ENCODE measurements at places on chromosomes 16 and 17.

DNA sequence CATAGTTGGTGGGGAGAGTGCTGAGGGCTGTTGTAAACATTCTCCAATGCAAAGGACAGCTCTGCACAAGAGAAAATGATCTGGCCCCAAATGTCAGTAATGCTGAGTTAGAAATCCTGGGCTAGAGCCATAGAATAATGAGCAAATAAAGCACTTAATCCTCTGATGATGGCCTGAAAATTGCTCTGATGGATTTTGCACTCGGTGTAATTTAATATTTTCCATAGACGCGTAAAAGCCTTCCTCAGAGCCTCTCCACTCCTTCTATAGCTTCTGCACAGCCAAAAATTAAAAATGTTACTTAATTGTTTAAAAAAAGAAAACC lies 23.7 kb downstream of the FAM20A start:
- DNase-seq: no peak

- DNase-seq: no peak
Observed at GRCh38 chr17:82238472-82239201, 9.8 kb downstream of the SLC16A3 start.

GRCh38 chr16:75319513-75320411 lies 68.3 kb upstream of the BCAR1 start:
- DNase-seq: no peak

GRCh38 chr16:30949650-30950515 lies 1.0 kb downstream of the ORAI3 start:
- DNase-seq: no peak

DNA sequence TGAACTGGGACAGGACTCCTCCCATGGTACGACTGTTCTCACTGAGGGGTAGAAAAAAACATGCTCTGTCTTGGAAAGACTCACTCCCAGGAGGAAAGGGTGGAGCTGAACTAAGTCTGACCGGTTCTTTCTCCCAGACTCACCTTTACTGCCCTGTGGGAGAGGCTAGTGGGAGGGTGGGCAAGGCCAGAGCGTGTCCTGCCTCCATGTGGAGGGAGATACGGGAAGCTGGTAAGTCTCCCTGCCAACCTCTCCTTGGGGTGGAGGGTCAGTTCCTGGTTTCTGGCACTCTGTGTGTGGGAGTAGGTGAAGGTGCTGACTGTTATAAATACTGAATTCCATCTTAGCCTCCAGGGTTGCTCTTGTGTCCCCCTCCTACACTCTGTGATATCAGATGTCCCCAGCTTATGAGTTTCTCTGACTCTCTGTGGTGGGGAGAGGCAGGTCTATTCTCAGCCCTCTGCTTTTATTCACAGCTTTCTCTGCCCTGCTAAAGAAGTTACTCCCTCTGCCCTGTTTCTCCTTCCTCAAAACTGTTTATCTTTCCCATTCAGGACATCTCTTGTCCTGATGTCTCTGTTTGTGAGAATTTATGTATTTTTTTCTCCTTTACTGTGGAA lies 26.9 kb upstream of the FAM20A start:
- DNase-seq: no peak

DNA sequence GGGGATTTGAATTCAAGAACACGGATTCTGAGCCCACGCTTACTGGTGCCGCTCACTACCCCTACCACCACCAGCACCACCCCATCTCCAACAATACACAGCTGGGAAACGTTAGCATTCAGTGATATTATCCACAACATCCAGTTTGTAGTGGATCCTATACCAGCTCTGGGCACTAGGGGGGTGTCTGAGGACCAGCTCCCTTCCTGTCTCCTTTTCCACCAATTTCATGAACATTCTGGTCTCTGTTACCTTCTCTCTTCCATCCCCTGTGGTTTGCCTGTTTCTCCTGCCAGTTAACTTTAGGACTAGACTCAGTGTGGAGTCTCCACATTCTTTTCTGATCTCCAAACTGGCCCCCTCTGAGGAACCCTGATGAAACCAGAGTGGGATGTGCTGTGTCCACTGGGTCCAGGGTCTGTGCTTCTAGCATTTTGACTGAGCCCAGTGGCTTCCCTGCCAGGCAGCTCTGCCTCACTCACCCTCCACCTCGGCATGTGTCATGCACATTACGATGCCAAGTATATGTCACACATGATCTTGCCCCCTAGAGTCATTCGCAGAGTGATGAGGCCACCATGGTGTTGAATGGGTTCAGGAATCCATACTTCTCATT lies 187.0 kb upstream of the CDH13 start:
- no peak for DNase-seq

DNA sequence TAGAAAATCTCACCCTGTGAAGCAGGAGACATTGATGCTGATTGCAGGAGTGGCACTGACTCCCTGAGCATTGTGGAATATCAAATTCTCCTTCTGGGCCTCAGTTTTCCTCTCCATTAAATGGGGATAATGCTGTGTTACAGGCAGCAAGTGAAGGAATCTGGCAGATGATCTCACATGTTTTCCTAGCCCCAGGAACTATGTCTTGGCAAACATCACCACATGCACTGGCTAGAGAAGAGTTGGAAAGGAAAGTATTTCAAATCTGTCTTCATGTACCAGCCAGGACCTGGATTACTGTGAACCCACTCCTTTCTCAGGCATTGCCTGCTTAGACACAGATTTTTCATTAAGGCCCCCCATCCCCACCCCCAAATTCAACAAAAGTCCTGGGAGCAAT lies 13.6 kb upstream of the CCL8 start:
- DNase-seq: no peak

- no peak for DNase-seq
Observed at GRCh38 chr16:88814144-88814502, 2.4 kb upstream of the APRT start.

DNA sequence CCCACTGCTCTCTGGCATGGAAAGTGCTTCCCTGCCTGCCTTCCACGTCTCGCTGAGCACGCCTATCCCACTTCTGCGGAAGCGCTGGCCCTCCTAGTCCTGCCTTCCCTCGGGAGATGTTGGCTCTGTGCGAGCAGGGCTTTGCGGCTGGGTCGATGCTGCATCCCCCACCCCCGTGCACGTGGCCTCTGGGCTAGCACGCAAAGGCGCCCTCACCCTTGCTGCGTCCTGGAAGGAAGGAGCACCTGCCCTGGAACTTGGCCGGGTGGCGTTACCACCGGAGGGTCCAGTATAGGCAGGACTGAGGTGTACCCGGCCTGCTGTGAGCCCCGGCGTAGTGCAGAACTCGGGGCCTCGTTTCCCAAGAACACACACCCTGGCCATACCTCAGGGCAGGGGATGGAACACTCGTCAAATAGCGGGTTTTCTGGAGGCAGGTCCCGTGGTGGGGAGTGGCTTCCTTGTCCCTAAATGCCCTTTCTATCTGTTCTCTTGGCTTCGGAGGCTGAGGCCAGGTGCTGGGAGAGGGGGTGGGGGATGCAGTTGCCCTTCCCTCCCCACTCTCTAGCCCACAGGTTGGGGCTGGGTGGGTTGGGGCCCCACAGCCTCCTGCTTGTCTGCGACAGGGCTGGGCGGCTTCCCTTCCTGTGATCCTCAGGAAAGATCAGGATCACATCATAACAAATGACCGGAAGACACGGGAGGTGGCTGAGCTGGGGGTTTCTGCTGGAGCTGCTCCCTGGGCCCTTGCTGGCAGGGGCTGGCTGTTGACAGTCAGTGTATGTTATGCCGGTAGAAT lies 17.4 kb downstream of the BAIAP2 start:
- no peak for DNase-seq

Measured in activated naive CD8-positive, alpha-beta T cell treated with anti-CD3 and anti-CD28 coated beads, Interleukin-2, amount 50 U/mL, for 16 hours (primary cell).